ENCODE measurements at places on chromosomes 7 and 10.

- peak; percentile 56 for DNase-seq
These were observed 189.5 kb downstream of the CXCL12 start for GRCh38 chr10:44195112-44196007.

- no peak for DNase-seq
These were observed 91.0 kb upstream of the COL1A2 start for GRCh38 chr7:94303695-94304094.

GRCh38 chr10:807163-807957 lies 117.9 kb upstream of the DIP2C start:
- DNase-seq: no peak

DNA sequence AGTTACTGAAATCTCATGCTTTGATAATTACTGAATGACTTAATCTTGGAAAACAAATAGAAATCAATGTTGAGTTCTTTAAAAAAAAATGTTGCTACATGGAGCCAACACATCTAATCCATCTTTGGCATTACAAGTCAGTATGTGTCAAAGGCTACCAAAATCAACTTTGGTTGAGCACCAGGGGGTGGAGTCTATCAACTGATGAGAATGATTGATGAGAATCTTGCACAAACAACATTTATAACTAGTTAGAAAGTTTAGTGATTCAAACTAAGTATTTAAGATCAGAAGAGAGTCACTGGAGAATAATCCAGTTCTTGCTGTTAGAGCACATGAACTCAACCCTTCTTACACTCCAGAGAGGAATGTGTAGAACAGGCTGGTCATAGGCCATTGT lies 70.5 kb upstream of the LRRC17 start:
- no peak for DNase-seq

DNA sequence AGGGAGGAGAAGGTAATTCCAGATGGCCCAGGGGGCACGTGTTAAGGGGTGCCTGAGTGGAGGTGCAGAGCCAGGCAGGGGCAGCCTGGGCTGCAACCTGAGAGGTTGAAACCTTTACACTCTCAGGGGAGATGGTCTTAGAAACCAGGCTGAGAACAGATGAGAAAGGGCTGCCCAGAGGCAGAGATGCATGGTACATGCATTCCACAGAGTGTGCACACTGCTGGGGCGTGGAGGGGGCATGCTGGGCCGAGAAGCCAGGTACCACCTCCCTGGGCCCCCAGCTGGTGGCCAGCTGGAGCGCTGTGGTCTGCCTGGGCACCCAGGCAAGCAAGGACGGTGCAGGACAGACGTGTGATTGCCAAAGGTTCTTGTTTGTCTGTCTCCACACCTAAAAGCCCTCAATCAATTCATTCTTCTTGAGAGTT lies 14.1 kb upstream of the CSGALNACT2 start:
- no peak for DNase-seq

DNA sequence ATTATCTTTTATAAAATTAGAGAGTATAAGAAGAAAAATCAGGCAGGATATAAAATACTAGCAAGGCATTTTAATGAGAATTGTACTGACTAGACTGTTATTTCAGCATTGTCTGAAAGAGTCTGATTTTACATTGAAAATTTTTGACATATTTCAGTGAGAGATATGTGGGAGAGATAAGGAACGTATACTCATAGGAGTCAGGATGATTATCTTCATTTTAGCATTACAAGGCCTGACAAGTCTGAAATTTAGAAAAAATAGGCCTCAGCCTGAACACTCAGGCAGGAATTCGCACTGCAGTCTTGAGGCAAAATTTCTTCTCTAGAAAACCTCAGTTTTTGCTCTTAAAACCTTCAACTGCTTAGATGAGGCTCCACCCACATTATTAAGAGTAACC lies 386.0 kb downstream of the HGF start:
- DNase-seq: no peak

GRCh38 chr10:51028420-51028819 lies 45.9 kb upstream of the PRKG1 start:
- DNase-seq: no peak

GRCh38 chr10:49387071-49387470 lies 8.8 kb downstream of the DRGX start:
- no peak for DNase-seq

- no peak for DNase-seq
These were observed 7.9 kb upstream of the RALA start for GRCh38 chr7:39615350-39615975.

DNA sequence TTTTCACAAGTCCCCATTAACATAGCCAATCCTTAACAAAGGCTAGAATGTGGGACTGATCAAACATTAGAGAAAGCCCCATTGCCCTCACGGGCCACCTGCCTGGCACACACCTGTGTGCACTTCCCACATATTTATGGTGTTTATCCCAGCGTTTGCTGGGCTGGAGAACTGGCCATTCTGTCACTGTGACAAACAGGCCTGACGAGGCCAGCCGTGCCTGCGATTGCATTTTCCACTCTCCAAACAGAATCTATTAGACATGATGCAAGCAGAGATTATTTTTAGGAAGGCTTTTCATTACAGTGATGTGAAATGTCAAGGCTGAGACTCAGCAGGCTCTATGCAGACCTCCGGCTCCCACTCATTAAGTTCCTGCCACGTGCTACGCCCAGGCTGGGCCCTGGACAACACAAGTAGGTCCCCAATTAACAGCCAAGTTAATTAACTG lies 20.4 kb downstream of the PTPRN2 start:
- no peak for DNase-seq

- no peak for DNase-seq
These were observed 134.0 kb downstream of the CD36 start for GRCh38 chr7:80772347-80772993.

- DNase-seq: no peak
These were observed 141.7 kb downstream of the EGFR start for GRCh38 chr7:55160539-55160938.

Measured in T1000 (cell line).